ENCODE measurements at places on chromosomes 6 and 20.
A peak's percentile ranks its signal among the peaks of the same experiment; 100 is the strongest.

DNA sequence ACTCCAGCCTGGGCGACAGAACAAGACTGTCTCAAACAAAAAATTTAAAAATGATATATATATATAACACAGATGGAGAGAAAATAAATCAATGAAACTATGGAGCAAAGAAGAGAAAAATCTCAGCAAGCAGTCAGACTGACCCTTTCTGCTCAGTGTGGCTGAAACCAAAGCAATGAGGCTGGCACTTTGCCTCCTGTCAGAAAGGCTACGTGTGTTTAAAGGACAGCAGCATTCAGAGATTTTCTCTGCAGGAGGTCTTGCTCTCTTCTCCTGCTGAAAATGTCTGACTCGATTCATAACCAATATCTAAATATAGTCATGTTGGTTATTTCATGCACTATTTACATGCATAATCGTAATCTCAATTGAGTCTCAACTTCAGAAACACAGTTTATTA lies 527.0 kb upstream of the JARID2 start:
- no peak for DNase-seq

DNA sequence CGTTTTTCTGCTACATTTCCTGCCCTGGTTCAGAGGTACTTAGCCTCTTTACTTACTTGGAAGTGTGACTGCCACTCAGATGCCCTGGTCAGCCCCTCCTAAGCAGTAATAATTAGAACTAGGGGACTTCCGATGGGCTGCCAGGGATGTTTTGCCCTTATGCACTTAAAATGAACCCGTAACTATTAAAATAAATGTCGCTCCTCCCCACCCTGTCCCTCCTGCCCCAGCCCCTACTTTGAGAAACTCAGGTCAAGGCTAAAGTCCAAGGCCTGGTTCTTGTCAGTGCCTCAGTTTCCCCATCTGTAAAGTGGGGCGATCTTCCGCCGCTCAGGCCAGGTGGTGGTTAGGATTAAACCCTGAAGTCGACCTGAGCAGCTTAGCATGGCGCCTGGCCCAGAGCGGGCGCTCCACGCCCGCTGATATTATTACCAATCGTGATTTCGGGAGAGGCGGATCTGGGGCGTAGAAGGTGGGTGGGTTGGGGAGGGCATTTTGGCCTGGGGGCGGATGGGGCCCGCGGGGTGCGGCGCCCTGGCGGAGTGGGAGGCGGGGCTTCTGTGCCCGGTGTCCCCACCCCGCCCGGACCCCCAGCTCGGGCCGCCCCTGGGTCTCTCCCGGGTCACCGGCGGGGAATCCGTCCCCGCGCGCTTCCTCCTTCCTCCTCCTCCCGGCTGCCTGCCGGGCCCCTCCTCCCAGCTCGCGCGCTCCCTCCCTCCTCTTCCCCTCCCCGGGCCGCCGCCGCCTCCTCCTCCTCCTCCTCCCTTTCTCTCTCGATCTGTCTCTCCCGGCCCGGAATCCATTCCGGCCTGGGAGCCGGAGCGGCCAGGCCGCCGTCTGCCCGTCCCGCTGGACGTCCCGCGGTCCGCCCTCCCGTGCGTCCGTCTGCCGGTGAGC lies at the start of gene SRC:
Gene SRC, plus strand, starts transcription at position 802 of the 897 bp plus-strand sequence. CDS start 38,014 bp downstream, outside the sequence.
- DNase-seq: peak; percentile 29

GRCh38 chr6:170117111-170117972 lies 173.5 kb downstream of the DLL1 start:
- DNase-seq: no peak

- no peak for DNase-seq
Measured at GRCh38 chr6:110287462-110288341, 70.4 kb downstream of the METTL24 start.

- DNase-seq: no peak
Measured at GRCh38 chr6:72595812-72596211, 26.1 kb upstream of the KCNQ5 start.

GRCh38 chr6:13741365-13741764 lies 29.7 kb upstream of the RANBP9 start:
- no peak for DNase-seq

GRCh38 chr6:131807321-131807643 lies 538 bp upstream of the ENPP1 start:
- DNase-seq: no peak

- DNase-seq: no peak
Measured at GRCh38 chr6:133894795-133895358, 6.0 kb downstream of the TCF21 start.

GRCh38 chr6:21420146-21420878 lies 173.2 kb upstream of the SOX4 start:
- no peak for DNase-seq

GRCh38 chr6:111894951-111895350 lies 21.7 kb upstream of the FYN start:
- no peak for DNase-seq

GRCh38 chr6:21729431-21729830 lies 135.9 kb downstream of the SOX4 start:
- DNase-seq: no peak

GRCh38 chr6:5275497-5275896 lies 14.2 kb downstream of the FARS2 start:
- DNase-seq: no peak

- no peak for DNase-seq
Measured at GRCh38 chr6:73606428-73606827, 47.4 kb downstream of the SLC17A5 start.

DNA sequence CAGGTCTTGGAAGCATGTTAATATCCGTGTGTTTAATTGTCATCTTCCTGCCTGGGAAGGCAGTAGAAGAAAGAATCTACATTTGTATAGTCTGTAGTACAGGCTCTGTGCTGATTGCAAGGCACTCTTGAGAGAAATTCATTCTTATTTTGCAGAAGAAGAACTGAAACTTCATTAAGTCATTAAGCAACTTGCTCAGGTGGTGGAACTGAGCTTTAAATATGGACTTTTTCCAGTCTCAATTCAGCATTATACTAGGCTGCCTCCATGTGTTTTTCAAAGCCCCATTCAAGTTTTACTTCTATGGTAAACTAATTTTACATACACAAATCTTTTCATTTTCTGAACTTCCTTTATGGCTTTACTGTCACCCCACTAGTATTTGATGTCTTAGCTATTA lies 18.7 kb downstream of the ZNF451 start:
- no peak for DNase-seq

Measured in urinary bladder (tissue), 4 donors.